ENCODE measurements at places on chromosomes 11 and 22. TPM values are rescaled to one million over a fixed set of nuclear protein-coding genes. Genes with fewer than 3 reads are reported as not detected.

TUBA8 gene
- 1.7 TPM for polyA plus RNA-seq

ELMOD1 gene
- polyA plus RNA-seq, result 0.64 TPM

RASL10A gene
- polyA plus RNA-seq, result 9.1 TPM

UVRAG gene
- polyA plus RNA-seq, result 12.9 TPM

NLRP6 gene
- polyA plus RNA-seq, result not detected

CARS1 gene
- polyA plus RNA-seq, result 35.2 TPM

EPS8L2 gene
- polyA plus RNA-seq, result 9.7 TPM

RIMBP3C gene
- polyA plus RNA-seq, result not detected

RFPL1 gene
- polyA plus RNA-seq, result not detected

NCF4 gene
- 58.1 TPM for polyA plus RNA-seq

TBX10 gene
- polyA plus RNA-seq, result not detected

HTR3B gene
- polyA plus RNA-seq, result not detected

PSMD13 gene
- 174 TPM for polyA plus RNA-seq

POU2AF2 gene
- 0.13 TPM for polyA plus RNA-seq

DDX25 gene
- polyA plus RNA-seq, result 0.88 TPM

PITPNM1 gene
- polyA plus RNA-seq, result 42.6 TPM

CFAP68 gene
- 80.4 TPM for polyA plus RNA-seq

GUCD1 gene
- polyA plus RNA-seq, result 123 TPM

CNIH2 gene
- polyA plus RNA-seq, result 9.7 TPM

POU2F3 gene
- polyA plus RNA-seq, result 0.07 TPM

B3GAT1 gene
- 2.1 TPM for polyA plus RNA-seq

MMP3 gene
- not detected for polyA plus RNA-seq

F2 gene
- polyA plus RNA-seq, result not detected

RCN1 gene
- 73.8 TPM for polyA plus RNA-seq

RAB39A gene
- polyA plus RNA-seq, result 1.4 TPM

KLHDC7B gene
- 0.09 TPM for polyA plus RNA-seq

MAML2 gene
- polyA plus RNA-seq, result 1.4 TPM

DDI1 gene
- polyA plus RNA-seq, result not detected

LINC01488 gene
- polyA plus RNA-seq, result not detected

LRRC4C gene
- polyA plus RNA-seq, result 2.1 TPM

OR51I1 gene
- polyA plus RNA-seq, result not detected

FGF19 gene
- not detected for polyA plus RNA-seq

ME3 gene
- 128 TPM for polyA plus RNA-seq

TREH gene
- polyA plus RNA-seq, result 5.1 TPM

ISX gene
- polyA plus RNA-seq, result not detected

NELL1 gene
- 0.24 TPM for polyA plus RNA-seq

BIK gene
- polyA plus RNA-seq, result 3.4 TPM

SYT12 gene
- polyA plus RNA-seq, result 7.2 TPM

C11orf86 gene
- 2.7 TPM for polyA plus RNA-seq
